Activated gamma-delta T cell treated with Interleukin-2 at 50 U/mL for 16 hours (primary cell): ENCODE measurements at places on chromosomes 5 and 9.

DNA sequence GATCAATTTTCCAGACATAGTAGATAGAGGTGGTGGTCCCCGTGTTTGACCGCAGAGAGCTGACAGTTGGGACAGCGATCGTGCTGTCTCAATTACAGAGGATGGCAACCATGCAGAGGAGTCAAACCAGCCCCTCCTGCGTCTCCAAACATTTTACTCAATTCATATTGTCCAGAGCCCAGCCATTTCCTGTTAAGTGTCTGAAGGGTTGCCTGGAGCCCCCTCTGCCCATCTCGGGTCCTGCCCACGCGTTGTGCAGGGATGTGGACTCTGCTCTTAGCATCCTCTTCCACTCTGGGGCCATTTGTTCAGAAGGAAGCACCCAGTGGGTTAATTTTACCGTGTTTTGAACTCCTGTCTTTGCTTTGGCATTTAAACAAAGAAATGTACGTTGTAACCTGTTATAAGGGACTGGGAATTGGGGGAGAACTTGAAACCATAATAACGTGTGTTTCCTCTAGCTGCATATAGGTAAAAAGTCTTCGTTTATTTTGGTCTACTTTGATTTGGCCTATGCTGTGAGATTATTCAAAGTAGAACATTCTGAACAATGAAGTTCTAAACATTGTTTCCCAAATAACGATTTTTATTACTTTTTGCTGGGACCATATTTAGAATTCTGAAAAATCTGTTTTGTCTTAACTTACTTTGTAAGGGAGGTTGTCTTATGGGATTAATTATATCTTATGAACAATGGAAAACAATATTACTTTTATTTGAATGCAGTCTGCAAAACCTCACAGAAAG is 876 bp downstream of the EGFLAM start:
- DNase-seq = no peak

- DNase-seq = no peak
Measured at GRCh38 chr9:137703842-137704508, 85.2 kb downstream of the EHMT1 start.

- DNase-seq = no peak
Measured at GRCh38 chr5:24819841-24820240, 175.1 kb upstream of the CDH10 start.

- DNase-seq = no peak
Measured at GRCh38 chr9:38670542-38671371, 49.2 kb downstream of the FAM240B start.

- no peak for DNase-seq
Measured at GRCh38 chr5:561408-561807, 37.2 kb upstream of the SLC9A3 start.

GRCh38 chr9:93673839-93674334 is 97.5 kb downstream of the PHF2 start:
- peak; percentile 2 for DNase-seq

DNA sequence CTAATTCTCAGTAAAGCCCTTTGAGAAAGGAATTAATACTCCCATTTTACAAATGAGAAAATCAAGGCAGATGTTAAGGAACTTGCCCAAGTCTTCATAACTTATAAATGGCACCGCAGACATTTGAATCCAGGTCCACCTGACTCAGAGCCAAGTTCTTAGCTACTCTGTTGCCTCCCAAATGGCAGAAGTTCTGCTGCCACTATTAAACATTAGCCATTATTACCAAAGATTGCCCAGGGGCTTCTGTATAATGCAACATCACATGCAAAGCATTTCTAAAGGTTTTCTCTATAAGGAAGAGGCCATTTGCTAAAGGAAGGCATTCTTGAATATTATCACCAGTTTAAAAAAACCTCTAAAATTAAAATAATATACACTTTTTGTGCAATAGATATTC is 28.3 kb downstream of the TPD52L3 start:
- DNase-seq = no peak

- DNase-seq = no peak
Measured at GRCh38 chr9:129275626-129276247, 97.7 kb upstream of the IER5L start.

DNA sequence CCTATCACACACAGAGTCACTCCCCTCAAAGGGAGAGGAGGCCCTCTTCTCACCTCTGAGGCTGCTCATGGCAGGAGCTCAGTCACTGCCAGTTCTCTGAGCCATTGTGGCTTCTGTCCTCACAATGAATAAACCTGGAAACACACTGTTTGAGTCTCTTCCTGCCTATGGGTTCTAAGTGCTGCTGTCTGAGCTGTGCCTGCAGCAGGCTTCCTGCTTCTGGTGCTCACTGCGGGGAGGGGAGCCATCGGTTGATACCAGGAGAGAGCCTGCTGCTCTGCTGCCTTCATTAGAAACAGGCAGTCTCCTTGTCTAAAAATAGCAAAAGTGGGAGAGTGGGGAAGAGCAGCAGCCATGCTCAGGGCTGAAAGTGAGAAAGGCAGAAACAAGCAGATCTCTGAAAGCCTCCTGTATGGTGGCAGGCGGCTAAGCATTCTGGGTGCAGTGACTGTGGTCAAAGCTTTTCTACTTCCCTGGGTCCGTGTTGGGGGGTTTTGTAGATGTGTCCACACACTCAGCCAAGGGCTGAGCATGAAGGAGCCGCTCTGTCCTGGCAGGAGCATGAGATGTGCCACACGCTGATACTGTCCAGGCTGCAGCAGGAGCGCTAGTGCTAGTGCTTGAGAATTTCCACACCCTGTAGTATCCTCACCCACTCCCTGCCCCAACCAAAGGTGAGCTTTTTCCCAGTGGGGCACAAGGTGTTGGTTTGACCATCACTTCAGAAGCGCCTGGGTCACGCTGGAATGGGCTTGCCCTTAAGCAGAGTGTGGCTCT is 34.2 kb downstream of the PRKACG start:
- no peak for DNase-seq

- DNase-seq = no peak
Measured at GRCh38 chr9:26335116-26335515, 557.5 kb downstream of the CAAP1 start.

GRCh38 chr5:155368490-155368889 is 354.9 kb downstream of the KIF4B start:
- DNase-seq = no peak

DNA sequence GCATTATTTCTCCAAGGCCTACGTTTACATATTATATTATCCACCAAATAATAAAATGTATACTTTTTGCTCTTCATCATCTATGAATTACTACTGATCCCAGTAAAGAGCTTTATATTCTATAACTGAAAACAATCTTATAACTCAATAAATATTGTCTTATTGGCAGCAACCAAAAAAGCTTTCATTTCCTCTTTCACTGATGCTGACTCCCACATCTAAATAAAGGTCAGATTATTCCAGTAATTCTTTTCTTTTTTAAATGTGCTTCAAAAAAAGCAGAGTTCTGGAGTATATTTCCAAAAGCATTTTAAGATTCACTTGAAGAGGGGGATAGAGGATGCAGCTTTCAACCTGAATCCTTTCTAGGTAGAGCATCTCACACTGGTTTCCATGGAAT is 75.3 kb upstream of the NR4A3 start:
- no peak for DNase-seq

GRCh38 chr9:109816490-109816889 is 36.5 kb downstream of the PALM2AKAP2 start:
- DNase-seq = no peak

GRCh38 chr9:94870793-94871558 is 144.5 kb downstream of the AOPEP start:
- peak; percentile 23 for DNase-seq
